LHCN-M2 (cell line): ENCODE measurements at places on chromosomes 12 and 14. TPM values are rescaled to one million over a fixed set of nuclear protein-coding genes. Genes with fewer than 3 reads are reported as not detected.

DNA sequence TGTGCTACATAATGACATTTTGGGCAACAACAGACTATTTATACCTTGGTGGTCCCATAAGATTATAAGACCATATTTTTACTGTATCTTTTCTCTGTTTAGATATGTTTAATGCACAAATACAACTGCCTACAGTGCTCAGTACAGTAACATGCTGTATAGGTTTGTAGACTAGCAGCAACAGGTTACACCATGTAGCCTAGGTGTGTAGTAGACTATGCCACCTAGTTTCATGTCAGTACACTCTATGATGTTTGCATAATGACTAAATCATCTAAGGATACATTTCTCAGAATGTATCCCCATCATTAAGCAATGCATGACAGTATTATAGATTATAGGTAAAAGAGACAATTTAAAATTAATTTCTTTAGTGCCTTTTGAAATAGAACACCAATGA lies 30.7 kb upstream of the CEBPE start:
- no peak for DNase-seq

The IGF1 gene
- not detected in 2 replicates for total RNA-seq

GRCh38 chr12:4447151-4447550 lies 1.5 kb upstream of the FGF6 start:
- DNase-seq, result no peak

DNA sequence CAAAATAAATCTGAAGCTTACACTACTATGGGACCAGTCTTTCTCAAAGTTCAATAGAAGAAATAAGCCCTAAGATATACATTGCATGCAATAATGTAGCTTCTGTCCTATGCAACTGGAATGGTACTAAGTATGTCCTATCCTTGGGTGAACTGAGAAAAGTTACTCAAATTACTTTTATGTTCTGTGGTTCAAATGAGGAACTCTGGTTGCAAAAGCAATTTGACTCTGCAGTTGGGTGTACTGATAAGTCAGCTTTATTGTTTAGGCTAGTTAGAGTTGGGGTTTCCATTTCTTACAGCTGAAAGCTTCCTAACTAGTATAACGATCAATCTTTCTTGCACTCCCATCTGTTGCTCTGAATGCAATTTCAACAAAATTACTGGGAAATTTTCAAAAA lies 29.2 kb downstream of the GPR135 start:
- DNase-seq, result no peak

The FOXG1 gene
- total RNA-seq, result not detected in 2 replicates
